T-helper 2 cell (primary cell): ENCODE measurements at places on chromosomes 13 and 19.
A peak's percentile ranks its signal among the peaks of the same experiment; 100 is the strongest.

DNA sequence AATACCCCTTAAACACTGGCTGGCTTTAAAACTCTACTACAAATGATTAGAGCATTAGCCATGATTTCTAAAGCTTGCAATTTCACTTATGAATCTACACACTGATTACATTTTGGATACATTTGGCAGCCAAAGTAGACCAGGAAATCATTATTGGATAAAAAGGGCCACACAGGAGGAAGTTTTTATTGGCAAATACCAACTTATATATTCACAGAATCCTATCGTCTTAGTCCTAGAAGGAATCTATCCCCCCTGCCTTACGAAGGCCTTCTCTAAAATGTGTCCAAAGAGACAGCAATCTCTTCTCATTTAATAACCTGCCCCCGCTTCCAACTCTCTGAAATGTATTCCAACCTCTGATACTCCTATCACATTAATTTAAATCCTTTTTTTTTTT lies 52.5 kb downstream of the KLF5 start:
- DNase-seq: no peak

DNA sequence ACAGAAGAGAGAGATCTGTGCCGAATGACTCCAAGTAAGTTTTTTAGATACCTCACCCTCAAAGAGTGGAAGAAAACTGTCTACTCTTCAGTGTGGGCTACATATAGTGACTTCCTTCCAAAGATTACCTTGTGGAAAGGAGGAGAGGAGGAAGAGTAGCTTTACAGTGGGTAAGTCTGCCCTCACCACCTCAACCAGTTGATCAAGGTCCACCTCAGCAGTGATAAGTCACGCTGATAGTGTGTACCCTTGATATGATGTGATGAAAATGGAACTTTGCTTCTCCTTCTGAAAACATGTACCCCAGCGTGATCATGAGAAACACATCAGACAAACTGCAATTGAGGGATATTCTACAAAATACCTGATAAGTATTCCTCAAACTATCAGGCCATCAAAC lies 20.6 kb downstream of the KLF5 start:
- no peak for DNase-seq

DNA sequence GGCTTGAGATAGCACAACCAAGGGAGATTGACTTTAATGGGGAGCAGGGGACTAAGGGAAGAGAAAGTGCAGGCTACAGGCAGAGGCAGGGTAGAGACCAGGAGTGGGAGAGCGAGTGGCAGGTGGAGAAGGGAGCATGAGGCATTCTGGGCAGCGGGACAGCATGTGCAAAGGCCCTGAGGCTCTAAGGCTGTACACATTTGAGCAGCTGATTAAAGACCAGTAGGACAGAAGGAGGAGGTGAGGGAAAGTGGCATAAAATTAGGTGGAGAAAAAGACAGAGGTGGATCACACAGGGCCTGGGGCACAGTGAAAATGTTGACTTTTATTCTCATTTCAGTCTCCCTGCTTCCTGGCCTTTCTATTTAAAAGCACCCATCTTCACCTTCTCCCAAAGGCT lies 74.4 kb downstream of the ALOX5AP start:
- no peak for DNase-seq

GRCh38 chr13:66200555-66200954 lies 1029.6 kb downstream of the PCDH9 start:
- no peak for DNase-seq

DNA sequence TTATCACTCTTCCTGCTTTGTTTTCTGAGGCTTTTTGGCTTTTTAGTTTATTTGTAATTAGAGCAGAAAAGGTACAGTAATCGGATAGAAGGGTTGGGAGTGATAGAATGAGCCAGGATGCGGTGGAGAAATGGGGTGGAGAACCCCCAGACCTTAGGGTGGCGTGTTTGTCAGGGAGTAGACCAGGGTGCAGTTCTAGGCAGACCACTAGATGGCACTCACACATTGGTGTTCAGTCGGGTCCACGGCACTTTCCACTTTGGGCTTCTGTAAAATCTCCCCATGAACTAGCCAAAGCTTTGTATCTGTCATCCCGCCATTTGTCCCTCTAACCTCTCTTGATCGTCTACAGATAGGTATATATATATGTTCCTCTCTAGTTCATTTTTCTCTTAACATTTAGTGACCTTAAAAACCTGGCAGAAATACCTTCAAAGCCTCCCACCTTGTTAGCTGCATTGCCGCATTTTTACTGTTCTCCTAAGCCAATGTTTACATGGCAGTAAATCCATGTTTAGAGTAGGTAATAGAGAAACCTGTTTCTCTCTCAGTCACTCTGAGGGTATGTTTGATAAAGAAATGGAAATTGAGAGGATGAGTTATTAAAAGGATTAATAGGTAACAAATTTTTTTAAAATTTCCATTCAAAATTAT lies 154.9 kb downstream of the TM9SF2 start:
- peak; percentile 73 for DNase-seq

- no peak for DNase-seq
Observed at GRCh38 chr13:44052780-44053184, 173.1 kb downstream of the LACC1 start.

GRCh38 chr19:4580961-4581665 lies 21.6 kb upstream of the SEMA6B start:
- DNase-seq: no peak

DNA sequence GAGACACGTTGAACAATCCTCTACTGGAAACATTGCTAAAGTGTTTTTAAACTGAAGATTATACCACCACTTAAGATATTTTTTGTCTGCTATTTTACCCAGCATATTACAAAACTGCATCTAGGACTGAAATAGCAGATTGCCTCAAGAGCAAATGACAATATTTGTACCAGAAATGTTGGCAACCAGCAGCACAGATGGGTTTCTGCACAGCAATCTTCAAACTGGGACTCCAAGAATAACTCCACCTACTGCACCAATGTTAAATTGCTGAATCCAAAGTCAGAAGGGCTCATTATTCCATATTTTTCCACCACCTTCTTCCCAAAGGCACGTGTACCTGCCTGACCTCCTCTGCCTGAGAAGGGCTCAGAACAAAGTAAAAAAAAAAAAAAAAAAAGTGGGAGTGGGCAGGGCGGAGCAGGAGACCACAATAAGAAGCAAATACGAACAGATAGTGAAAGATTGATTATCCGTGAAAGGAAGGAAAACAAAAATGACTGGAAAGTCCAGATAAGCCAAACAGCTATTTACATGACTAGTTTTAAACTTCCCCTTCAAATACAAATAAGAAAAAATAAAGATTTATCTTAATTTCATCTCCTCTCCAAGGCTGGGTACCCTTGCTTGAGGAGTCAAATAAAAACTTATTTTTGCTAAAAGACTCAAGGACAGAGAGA lies 79.4 kb downstream of the FOXO1 start:
- DNase-seq: no peak

DNA sequence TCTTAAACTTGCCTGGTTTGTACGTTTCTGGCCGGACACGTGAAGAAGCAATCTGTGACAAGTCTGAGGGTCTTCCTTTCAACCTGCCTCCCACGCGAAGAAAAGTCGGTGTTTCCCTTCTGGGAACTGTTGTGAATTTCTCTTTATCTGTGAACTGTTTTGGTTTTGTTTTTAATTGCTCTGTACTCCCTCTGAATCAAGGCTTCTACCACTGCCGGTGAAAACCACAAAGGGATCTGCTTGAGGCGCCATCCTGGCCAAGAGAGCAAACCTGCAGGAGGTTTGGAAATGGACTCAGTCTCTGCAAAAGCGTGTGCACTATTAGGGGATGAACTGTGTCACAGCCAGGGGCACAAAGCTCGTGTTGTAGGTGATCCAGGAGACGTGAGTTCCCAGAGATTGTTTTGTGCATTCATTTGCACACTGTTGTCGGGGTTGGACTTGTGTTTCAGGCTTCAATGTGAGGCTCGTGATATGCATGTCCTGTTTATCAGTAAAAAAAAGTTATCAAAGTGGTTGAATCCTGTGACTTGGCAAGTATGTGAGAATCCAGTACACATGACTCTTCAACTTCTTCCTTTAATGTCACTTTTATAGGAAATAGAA lies 9.7 kb downstream of the SIGLEC8 start:
- DNase-seq: no peak

DNA sequence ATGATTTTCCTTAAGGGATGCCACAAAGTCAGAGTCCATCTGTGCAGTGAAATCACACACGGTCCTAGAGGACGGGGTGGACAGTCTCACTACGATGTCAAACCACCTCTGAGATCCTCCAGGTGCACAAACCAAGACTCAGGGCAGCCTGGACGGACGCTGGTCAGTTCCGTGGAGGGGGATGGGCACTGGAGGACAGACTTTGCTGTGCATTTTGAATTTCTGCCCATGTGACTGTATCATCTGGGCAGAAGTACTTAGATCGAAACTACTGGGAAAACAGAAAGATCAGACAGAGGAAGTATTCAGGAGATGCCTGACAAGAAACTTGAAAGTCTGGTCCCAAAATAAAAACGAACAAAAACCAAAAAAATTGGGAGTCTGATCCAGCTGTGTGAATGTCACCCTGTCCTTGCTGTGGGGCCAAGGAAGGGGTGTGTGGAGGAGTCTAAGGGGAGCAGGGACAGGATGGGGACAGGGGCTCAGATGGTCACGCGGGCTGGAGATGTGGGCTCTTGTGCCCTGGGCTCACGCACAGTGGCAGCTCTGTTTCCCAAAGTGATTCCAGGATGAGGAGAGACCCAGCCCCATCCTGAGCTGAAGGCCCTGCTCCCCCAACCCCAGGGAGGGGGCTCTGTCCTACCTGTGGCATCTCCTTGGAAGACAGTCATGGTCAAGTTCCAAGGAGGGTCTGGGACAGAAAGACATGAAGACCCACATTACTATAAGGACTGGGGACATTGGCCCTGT lies 1.5 kb downstream of the SIGLEC8 start:
- no peak for DNase-seq
